ENCODE measurements at places on chromosomes 5 and 9.
A peak's percentile ranks its signal among the peaks of the same experiment; 100 is the strongest.

GRCh38 chr5:167168971-167169370 is 1122.5 kb upstream of the WWC1 start:
- DNase-seq, result no peak

- DNase-seq, result no peak
These were observed 31.6 kb downstream of the CSNK1A1 start for GRCh38 chr5:149519601-149520000.

- no peak for DNase-seq
These were observed 36.9 kb upstream of the CXCL14 start for GRCh38 chr5:135615581-135616260.

GRCh38 chr5:505951-506525 is 18.2 kb downstream of the SLC9A3 start:
- DNase-seq, result no peak

DNA sequence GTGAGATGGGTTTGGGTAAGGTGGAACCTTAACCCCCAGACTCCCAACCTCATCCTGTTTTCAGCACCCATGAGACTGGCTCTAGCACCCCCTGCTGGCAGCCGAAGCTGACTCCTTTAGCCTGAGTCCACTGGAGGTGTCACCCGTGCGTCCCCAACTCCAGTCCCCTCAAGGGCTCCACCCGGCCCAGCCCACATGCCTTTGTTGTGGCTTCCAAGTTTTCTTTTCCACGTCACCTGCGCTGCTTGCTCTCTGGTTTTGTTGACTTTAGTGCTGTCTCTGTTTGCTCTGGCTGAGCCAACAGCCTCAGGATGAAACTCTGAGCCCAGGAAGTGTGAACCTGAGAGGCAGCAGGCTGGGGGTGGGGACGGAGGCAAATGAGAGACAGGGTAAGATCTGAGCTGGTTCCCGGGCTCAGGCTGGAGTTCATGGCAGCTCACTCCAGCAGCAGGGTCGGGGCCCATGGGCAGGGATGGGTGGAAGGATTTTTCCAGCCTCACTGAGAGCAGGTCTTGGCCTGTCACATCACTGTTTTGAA is 13.2 kb upstream of the AQP7 start:
- DNase-seq, result peak; percentile 96

DNA sequence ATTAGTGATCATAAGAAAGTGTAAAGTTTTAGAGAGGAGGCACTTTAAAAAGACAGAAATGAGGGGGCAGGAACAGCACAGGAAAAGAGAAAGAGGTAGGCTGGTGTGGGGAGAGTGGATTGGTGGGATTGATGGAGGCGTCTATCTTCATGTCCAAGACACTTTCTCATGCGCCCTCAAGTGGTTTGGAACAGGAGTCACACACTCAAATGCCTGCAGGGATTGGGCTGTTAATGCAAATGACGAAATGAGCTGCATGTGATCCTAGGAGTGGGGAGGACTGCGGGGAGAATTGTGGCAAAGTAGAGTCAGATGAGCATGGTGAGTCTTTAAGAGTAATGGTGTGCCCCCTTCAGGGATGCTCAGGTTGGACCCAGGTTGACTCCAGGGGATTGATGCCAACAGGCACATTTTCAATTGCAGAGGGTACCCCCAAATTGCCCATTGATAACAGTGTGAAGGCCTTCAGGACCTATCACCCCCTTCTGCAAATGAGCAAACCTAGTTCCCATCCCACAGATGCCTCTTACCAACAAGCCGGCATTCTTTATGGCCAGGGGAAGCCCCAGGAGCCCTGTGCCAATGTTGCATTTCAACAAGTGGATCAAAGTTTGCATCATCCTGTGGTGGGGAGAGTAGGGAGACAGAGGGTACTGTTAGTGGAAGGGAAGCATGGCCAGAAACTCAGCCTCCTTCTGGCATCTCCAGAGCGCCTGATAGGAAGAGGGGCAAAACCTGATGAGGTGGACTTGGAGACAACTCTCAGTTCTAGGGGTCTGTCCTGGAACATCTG is 5.3 kb downstream of the SLC36A3 start:
- peak; percentile 3 for DNase-seq

DNA sequence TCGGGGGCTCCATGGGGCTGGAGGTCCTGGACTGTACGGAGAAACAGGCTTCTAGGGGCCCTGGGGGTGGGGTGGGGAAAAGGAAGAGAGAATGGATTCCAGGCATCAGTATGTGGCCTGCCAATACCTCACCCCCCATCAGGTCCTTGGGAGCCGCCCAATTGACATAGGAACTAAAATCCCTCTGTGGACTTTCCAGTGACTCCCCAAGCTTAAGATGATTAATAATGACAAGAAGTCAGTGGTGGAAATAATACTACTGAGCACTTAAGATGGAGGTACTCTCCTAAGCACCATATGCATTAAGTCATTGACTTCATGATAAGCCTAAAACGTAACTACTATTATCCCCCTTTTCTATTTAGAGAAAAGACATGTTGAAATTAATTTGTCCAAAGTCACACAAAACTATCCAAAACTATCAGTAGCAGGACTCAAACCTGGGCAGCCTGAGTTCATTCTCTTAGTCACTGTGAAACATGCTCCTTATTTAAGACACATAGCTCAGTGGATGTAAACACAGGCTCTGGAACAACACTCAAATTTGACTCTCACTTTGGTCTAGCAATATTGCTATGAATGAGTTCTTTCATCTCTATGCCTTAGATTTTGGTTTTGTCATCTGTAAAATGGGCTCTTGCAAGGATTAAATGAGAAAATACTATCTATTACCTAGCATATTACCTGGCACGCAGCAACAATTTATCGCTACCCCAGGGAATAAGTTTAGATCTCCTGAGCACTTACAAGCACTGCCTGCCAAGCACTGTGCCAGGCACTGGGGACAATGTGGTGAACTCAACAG is 9.5 kb downstream of the SPRY4 start:
- no peak for DNase-seq

DNA sequence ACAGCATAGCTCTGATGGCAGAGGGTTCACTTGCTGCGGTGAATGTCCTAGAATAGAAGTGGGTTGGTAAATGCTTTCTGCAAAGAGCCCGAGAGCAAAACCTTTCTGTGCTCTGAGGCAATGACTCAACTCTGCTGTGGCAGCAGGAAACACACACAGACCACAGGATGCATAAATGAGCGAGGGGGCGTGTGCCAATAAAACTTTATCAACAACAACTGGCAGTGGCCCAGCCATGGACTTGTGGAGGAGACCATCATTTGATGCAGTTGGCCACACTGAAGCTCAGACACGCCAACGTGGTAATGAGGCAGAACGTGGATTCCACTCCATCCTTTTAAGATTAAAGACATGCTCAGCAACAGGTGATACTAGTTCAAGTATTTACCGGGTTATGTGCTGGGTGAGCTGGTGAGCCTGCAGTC is 6.8 kb downstream of the MRPL36 start:
- peak; percentile 68 for DNase-seq

DNA sequence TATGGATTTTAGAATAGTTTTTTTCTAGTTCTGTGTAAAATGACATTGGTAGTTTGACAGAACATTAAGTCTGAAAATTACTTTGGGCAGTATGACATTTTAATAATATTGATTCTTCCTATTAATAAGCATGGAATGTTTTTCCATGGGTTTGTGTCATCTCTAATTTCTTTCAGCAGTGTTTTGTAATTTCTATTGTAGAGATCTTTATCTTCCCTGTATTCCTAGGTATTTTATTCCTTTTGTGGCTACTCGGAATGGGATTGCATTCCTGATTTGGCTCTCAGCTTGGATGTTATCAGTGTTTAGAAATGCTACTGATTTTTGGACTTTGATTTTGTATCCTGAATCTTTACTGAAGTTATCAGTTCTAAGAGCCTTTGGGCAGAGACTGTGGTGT is 420.4 kb downstream of the KIAA0825 start:
- no peak for DNase-seq

DNA sequence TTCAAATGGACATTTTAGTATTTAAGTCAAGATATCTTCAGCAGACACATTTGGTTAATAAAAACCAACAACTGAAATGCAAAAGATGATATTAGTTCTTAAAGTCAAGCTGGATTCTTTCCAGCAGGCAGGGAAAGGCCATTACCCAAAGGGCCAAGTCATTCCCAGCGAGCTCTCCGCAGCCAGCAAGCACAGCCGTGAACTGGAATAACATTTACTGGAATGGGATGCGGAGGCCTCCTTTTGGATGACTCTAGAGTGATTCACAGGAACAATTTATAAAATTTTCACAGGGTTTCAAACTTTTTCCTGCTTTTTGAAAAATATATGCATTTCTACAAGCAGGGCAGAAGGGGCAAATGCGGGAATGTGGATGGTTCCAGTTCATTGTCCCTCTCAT is 76.6 kb upstream of the DAB2 start:
- no peak for DNase-seq

GRCh38 chr9:16436545-16436944 is 433.9 kb downstream of the BNC2 start:
- no peak for DNase-seq

GRCh38 chr5:89901983-89902382 is 507.6 kb downstream of the CETN3 start:
- no peak for DNase-seq

DNA sequence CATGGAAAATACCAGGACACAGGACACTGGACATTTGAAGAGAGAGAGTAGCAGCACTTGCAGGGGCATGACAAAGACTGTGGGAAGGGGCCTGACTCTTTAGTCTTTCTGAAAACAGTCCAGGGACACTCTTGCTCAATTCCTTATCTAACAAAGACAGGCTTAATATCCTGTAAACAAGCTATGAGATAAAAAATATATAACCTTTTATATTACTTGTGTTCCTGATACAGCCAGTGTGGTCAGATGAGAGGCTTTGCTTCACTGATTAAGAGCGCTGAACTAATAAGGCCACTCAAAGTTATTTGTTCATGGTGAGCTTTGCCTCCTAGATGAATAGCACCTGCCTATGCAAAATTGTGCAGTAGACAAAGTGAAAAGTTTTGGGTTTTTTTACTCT is 518.7 kb downstream of the LRRC70 start:
- no peak for DNase-seq

DNA sequence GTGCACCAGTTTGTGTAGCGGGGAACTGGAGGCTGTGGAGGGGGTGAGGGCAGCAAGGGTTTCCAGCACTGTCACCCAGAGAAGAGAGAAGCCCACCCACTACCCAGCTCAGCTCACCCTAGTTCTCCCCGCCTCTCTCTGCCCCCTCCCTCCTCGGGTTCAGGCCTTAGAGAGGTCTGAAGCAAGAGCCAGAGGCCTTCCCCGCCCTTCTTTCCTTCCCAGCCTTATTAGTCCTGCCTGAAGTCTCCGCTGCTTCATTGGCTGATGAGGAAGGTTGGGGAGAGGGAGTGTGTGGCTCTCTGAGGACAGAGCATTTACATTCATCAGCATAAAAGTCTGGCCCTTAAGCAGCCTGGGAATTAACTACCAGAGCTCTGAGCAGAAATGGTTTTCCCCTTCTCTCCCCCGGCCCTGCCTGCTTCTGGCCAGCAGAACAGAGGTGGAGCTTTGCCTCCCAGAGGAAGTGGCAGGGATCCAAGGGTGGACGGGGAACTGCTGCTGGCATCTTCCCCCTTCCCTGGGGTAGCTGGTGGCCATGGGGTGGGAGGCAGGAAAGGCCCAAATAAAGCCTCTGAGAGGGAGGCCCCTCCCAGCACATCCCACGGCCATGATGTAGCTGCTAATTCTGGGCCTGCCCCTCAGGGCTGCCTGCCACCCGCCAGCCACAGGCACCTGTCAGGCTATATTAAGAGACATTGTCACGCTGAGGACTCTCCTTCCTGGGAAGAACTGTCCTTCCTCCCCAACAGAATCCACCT is 4.1 kb downstream of the DNAJB5 start:
- peak; percentile 37 for DNase-seq

DNA sequence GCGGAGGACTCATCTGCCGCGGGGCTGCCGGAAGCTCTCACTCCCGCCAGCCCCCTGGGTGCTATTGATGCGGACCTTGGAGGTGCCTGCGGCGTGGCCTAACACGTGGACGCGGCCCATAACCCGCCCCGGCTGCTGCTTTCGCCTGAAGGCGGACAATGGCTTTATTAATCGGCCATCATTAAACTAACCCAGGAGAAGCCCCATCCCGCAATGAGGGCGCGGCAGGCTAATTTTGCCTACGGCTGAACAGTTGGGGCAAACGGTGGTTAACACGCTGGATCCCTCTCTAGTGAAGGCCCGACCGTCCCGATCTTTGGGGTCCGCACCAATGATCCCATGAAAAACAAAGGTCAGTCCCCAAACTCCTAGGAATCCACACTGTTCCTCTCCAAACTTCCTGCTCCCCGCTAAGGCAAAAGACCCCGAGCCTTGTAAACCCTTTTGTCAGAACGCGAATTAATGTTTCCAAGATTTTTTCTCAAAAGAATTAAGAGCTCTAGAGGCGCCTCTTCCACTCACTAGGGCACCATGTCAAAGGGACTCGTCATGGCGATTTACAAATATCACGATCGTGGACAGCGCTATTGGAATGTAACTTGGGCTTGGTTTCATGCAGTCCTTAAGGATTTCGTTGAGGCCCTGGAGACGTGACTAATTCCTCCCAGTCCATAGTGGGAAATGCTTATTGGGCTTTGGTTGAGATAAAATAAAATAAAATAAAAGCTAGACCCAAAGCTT is 193.1 kb downstream of the MEF2C start:
- no peak for DNase-seq

DNA sequence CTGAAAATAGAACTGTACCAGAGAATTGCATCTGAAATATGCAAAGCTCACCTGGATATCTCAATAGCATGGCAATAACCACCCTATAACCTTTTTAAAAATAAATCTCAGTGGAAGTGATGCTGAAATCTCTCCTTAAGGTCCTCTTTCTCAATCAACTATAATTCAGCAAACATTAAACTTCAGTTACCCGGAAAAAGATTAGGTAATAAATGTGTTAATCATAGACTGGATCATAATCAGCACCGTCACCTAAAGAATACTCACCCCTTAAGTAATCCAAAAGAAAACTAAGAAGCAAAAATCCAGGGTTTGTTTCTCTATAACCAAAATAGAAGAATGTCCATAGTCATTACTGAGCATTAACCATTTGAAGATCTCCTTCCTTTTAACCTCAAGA is 44.3 kb upstream of the DENND4C start:
- DNase-seq, result no peak

DNA sequence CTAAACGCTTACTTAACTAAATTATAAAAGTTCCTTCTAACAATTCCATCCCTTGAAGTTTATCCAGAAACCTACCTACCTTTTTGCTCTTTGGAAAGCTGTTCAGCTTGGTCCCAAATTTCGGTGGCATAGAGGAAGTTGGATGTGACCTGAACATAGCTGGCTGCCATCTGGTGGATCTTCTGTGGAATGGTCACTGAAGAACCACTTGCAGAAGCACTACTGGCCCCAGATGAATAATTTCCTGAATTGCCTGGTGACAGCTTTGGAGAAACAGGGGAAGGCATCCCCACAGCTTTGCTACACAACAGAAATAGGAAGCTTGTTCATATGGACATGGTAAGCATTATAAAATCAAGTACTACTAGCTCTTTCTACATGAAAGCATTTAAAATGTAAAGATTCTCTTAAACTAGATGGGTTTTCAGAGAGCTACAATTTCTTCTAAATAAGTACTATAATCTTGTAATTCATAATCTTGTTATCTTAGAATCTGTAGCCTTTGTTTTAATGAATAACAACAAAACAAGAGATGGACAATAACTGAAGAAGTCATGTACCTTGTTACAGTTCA is 9.9 kb downstream of the LEAP2 start:
- no peak for DNase-seq
